Peyer's patch (tissue), 4 donors: ENCODE measurements at places on chromosomes 3 and 15. TPM values are rescaled to one million over a fixed set of nuclear protein-coding genes. Genes with fewer than 3 reads are reported as not detected.
A peak's percentile ranks its signal among the peaks of the same experiment; 100 is the strongest.

- peak; percentile 84 for DNase-seq
These were observed at the start of gene IL12A for GRCh38 chr3:159988617-159989271. TSS of gene IL12A (plus strand) at chr3:159988835.

DNA sequence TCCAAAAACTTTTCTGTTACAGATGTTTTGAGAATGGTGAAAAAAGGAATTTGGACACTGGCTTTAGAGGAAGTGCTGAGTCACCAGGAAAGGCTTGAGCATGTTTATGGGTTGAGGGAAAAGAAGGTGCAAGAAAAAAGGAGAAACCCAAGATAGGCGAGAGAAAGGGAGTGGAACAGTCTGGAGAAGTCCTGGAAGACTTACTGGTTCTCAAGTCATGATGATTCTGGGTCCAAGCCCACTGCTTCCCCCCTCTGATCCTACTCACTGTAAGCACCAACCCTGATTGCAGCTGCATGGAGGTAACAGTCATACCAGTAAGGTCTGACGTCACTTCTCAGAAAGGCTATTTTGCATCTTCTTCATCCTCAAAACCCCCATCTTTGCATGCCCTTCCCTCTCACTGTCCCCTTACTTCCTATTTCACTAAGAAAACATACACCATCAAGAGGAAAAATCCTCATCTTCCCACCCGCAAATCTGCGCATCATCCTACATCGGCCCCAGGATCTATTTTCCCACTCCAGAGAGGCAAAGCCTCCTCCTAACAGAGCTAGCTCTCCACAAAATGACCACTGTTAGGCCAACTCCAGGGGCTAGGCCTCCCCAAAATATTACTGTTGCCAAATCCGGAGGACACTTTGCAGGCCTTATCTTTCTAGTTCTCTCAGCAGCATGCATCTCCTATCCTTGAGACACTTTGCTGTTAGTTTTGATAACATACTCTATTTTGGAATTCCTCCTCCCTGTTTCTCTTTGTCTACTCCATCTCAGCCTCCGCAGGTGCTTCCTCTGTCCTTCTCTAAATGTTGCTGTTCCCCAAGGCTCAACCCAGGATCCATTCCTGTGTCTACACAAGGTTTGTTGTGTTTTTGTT is 3.2 kb upstream of the ATP13A3 start:
- no peak for DNase-seq

GRCh38 chr15:73328149-73328820 is 40.5 kb downstream of the HCN4 start:
- DNase-seq = no peak

- no peak for DNase-seq
These were observed 501.7 kb downstream of the SHQ1 start for GRCh38 chr3:72346526-72346926.

GRCh38 chr15:42716626-42717025 is 20.3 kb downstream of the CDAN1 start:
- no peak for DNase-seq

Gene TBC1D23
- 41.2 TPM for total RNA-seq

GRCh38 chr3:48219543-48219942 is 3.8 kb upstream of the CAMP start:
- DNase-seq = no peak

- no peak for DNase-seq
These were observed 199.4 kb upstream of the CADM2 start for GRCh38 chr3:84759361-84759760.

Gene NME9
- not detected for total RNA-seq

DNA sequence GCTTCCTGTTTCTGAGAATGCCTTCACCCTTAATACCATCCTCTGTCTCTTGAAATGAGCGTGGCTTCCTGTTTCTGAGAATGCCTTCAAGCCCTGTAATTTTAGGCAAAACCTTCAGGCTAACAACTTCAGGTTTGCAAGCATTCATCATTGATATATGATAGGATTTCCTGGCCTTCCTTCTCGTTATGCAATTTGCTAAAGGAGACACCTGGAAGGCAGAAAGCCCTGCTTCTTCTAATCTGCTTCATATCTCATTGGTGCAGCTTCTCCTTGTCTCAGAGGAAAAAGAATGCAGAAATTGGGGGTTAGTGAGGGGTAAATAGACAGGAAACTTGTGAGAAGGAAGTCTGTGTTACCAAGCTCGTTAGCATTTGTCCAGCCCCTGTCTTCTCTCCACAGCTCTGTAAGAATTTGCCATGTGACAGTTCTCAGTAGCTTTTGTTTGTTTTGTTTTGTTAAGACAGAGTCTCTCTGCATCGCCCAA is 7.3 kb downstream of the ARL6IP5 start:
- DNase-seq = no peak

DNA sequence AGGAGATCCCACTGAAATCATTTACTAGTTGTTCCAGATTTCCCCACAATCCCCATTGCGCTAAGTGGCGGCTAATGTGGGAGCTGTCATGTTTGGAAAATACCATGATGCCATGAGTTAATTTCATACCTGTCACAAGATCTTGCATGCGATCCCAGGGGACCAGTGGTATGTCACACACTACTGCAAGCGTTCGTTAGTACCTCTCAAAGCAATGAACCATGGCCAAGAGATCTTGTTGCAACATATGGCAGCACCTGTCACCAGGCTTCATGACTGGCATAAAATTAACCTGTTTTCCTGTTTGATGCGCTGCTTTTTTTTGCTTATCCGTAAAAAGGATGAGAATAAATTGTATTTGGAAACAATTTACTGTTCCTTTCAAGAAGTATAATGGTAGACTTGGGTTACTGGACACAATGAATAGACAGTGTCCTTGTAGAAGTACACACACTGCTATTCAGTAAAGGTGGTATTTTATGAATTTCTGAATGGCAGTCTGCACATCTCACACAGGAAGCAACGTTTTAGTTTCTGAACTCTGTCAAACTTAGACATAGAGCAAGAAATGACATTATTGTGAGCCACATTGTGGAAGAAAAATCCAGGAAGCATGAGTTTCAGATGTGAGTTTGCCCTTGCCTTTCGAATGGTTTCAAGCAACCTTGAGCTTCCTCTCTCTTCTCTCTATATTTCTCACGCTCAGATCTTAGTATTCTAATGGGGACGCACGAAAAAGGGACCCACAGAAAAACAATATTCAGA is 81.9 kb downstream of the CHL1 start:
- DNase-seq = no peak

Gene SNTN
- not detected for total RNA-seq

Gene ZNF501
- 9.9 TPM for total RNA-seq

GRCh38 chr3:48820612-48821324 is 26.9 kb downstream of the PRKAR2A start:
- DNase-seq = no peak

DNA sequence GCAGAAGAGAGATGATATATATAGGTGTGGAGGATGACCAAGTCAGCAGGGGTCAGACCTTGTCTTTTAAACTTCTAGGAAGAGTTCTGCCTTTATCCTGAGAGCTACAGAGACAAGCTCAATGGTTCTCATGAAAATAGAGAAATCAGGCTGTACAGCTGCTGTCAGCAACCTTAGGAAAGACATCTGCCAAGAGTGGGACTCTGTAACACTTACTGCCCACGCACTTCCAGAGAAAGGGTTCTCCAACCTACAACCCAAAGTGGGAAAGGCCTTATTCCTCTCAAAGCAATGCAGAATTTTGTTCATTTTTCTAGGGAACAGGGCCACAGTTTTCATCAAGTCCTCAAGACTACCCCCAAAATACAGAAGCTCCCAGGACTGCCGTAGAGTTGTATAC is 138.7 kb downstream of the STT3B start:
- DNase-seq = no peak

Gene RBPMS2
- total RNA-seq = 0.70 TPM

Gene HMG20A
- 122 TPM for total RNA-seq

- no peak for DNase-seq
These were observed 27.7 kb upstream of the PCOLCE2 start for GRCh38 chr3:142916605-142917004.

Gene GCSAM
- not detected for total RNA-seq

GRCh38 chr3:112815981-112816380 is 30.7 kb downstream of the CD200R1L start:
- DNase-seq = no peak

Gene ZNF662
- 8.9 TPM for total RNA-seq

DNA sequence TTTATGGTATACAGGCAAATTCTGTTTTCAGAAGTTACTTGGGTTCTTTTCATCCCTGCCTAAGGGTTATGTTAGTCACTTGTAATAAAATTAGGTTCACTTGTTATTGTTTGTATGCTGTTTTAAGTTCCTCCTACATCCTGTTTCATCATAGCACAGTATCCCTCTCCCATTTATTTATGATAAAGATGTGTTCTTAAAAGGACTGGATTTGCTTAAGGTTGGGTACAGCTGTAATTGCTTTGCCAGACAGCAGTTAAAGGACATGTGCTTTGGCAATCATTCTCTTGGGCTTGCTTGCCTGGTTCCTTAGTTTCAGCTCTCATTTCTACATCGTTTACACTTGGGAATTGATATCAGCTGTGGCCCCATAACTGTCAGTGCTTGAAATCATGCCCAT is 11.7 kb downstream of the ATP2C1 start:
- DNase-seq = no peak

GRCh38 chr15:62706317-62706716 is 336.2 kb upstream of the TPM1 start:
- DNase-seq = no peak

DNA sequence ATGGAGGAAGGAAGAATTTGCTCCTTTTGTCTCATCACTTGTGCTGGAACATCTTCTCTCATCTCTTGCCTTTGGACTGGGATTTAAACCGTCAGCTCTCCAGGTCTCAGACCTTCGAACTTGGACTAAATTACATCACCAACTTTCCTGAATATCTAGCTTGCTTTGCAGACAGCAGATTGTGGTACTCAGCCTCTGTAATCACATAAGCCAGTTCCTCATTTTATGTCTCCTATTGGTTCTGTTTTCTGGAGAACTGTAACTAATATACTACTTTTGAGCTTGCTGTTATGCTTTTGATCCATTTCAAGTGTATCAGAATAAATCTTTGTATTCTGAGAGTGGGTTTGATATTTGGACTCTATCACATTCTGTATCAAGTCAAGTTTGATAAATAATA is 164.3 kb upstream of the VEPH1 start:
- DNase-seq = no peak

Gene ITIH3
- total RNA-seq = 3.6 TPM

- no peak for DNase-seq
These were observed 65.5 kb downstream of the ARHGAP31 start for GRCh38 chr3:119359476-119360326.

GRCh38 chr3:43970920-43971319 is 270.8 kb upstream of the TOPAZ1 start:
- DNase-seq = no peak

GRCh38 chr3:12984023-12984823 is 89.0 kb downstream of the IQSEC1 start:
- DNase-seq = peak; percentile 85

DNA sequence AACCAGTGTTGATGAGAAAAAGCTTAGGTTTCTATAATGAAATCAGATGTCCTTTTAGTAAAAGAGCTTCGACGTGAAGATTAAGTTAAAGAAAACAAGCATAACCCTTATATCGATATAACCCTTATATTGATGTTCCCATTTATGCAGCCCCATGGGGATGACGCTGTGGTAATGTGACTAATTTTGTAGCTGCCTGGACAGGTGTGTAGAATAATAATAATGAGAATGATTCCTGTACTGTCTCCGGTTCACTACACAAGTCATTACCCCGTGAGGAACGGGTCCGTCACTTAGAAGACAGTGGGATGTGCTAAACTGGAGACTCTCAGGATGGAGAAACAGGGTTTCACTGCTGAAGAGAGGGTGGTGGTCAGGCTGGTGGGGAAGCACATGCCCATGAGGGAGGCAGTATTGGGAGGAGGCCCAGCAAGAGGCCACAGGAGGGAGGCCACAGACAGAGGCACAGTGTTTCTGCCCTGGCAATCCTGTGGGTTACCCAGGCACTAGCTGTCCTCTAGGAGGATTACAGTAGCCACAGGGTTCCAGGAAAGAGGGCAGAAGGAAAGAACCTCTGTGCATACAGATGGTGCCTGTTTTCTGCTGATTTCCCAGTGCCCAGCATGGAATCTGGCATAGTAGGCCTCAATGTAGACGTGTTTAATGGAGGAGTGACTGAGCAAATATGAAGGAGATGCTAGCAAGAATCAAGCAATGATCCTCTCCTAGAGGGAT is 191.1 kb upstream of the TSC22D2 start:
- DNase-seq = no peak

Gene FSIP1
- total RNA-seq = not detected
